CD8-positive, alpha-beta memory T cell (primary cell): ENCODE measurements at places on chromosomes 16 and 17. TPM values are rescaled to one million over a fixed set of nuclear protein-coding genes. Genes with fewer than 3 reads are reported as not detected.

GRCh38 chr17:65514082-65514481, 47.4 kb downstream of the AXIN2 start:
- H3K4me1 ChIP-seq, result no peaks in the 10 kb centered on the region
- H3K27ac ChIP-seq, result no peak overlapping the region
- no peaks in the 10 kb centered on the region for H3K36me3 ChIP-seq
- H3K4me3 ChIP-seq, result no peak overlapping the region
- H3K27me3 ChIP-seq, result no peaks in the 10 kb centered on the region

DNA sequence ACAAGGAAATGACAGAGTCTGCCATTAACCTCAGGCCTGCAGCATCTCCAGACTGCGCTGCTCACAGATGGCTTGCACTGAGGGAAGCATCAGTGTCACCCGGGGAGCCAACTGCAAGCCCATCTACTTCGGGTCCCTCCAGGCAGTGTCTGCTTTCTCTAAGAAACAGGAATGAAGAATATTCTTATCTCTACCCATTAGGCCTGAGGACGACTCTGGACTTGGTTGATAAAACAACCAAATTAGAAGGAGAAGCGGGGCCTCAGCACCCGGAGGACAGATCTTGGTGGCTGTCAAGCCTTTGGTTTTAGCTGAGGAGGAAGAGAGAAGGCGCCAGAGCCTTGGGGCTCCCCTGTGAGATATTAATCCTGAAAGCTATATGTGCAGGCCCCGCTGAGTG, 19.5 kb upstream of the MGAT5B start:
- H3K4me3 ChIP-seq, result no peak overlapping the region
- no peak for DNase-seq
- H3K27ac ChIP-seq, result no peak overlapping the region
- H3K27me3 ChIP-seq, result peaks cover 9% of the 10 kb centered on the region
- H3K4me1 ChIP-seq, result no peaks in the 10 kb centered on the region
- H3K36me3 ChIP-seq, result no peaks in the 10 kb centered on the region

DNA sequence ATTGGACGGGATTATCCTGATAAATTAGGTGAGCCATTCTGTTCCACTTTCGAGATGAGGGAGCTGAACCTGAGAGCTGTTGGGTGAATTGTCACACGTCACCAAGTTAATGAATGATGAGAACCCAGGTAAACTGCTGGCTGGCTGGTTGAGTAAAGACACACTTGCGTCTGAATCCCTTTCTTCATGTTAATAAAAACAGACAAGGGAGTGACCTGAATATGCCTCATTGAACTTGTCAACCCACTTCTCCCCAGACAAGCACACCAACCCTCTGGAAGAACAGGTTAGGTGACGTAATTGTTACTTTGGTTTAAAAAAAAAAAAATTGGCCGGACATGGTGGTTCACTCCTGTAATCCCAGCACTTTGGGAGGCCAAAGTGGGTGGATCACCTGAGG, 400.9 kb upstream of the CDH5 start:
- H3K4me3 ChIP-seq, result no peak overlapping the region
- no peaks in the 10 kb centered on the region for H3K27me3 ChIP-seq
- DNase-seq, result no peak
- no peaks in the 10 kb centered on the region for H3K36me3 ChIP-seq

GRCh38 chr17:83203073-83203471, 123.7 kb downstream of the METRNL start:
- H3K4me3 ChIP-seq, result no peak overlapping the region
- peaks cover 37% of the 10 kb centered on the region for H3K4me1 ChIP-seq
- no peak for DNase-seq
- H3K36me3 ChIP-seq, result no peaks in the 10 kb centered on the region
- no peaks in the 10 kb centered on the region for H3K27me3 ChIP-seq

- no peak overlapping the region for H3K4me3 ChIP-seq
- H3K36me3 ChIP-seq, result no peaks in the 10 kb centered on the region
- no peaks in the 10 kb centered on the region for H3K4me1 ChIP-seq
Observed at GRCh38 chr16:84879569-84880487, 60.0 kb downstream of the CRISPLD2 start.

DNA sequence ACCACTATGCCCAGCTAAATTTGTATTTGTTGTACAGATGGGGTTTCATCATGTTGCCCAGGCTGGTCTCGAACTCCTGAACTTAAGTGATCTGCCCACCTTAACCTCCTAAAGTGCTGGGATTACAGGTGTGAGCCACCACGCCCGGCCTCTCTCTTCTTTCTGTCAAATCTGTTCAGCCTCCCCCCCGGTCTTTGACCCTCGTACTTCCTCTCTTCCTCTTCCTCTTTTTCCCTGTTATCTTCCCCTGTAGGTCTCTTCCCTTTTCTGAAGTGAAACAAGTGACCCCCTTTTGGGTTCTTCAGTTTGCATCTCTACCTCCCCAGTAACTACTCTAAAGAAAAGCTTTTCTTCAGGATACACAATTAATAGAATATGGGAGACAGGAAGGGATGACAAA, 31.7 kb upstream of the DHX40 start:
- no peak for DNase-seq
- H3K27me3 ChIP-seq, result no peaks in the 10 kb centered on the region
- no peaks in the 10 kb centered on the region for H3K36me3 ChIP-seq
- no peaks in the 10 kb centered on the region for H3K4me1 ChIP-seq
- H3K4me3 ChIP-seq, result no peak overlapping the region

DNA sequence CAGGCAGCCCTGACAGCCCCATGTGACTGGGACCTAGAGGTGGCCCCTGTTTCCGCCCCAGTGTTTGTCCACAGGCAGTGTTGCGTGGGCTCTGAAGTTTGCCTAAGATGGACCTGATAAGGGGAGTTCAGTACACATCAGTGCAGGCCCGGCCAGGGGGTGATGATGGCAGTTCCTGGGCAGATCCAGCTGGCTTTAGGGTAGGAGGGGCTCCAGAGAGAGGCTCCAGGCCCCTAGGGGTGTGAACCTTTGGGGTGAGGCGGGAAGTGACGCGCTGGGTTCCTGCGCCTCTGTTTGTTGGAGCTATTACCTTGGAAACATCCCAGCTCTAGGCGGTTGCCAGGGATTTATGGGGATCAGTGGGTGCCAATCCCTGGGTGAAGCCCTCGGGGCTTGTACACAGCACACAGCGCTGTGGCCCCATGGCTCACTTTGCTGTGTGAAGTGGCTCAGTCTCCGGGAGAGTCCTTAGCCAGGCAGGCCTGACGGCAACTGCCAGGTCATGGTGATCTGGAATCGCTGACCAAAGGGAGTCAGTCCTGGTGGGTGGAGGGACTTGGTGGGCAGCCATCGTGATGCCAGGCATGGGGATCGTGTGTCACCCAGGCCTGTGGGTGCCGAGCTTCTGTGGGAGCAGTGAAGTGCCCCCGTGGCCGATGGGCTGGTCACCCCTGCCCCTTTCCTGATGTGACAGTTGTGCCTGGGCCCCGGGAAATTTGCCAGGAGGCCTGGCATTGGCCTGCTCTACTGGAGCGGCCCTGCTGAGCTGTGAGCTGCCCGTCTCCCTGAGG, 146.1 kb downstream of the SEC14L1 start:
- H3K27me3 ChIP-seq, result peaks cover 8% of the 10 kb centered on the region
- no peak overlapping the region for H3K4me3 ChIP-seq
- no peak overlapping the region for H3K27ac ChIP-seq

GRCh38 chr16:17154981-17155380, 315.8 kb downstream of the XYLT1 start:
- DNase-seq, result no peak
- H3K27ac ChIP-seq, result no peak overlapping the region
- no peaks in the 10 kb centered on the region for H3K36me3 ChIP-seq
- no peak overlapping the region for H3K4me3 ChIP-seq
- H3K4me1 ChIP-seq, result no peaks in the 10 kb centered on the region
- no peaks in the 10 kb centered on the region for H3K27me3 ChIP-seq

DNA sequence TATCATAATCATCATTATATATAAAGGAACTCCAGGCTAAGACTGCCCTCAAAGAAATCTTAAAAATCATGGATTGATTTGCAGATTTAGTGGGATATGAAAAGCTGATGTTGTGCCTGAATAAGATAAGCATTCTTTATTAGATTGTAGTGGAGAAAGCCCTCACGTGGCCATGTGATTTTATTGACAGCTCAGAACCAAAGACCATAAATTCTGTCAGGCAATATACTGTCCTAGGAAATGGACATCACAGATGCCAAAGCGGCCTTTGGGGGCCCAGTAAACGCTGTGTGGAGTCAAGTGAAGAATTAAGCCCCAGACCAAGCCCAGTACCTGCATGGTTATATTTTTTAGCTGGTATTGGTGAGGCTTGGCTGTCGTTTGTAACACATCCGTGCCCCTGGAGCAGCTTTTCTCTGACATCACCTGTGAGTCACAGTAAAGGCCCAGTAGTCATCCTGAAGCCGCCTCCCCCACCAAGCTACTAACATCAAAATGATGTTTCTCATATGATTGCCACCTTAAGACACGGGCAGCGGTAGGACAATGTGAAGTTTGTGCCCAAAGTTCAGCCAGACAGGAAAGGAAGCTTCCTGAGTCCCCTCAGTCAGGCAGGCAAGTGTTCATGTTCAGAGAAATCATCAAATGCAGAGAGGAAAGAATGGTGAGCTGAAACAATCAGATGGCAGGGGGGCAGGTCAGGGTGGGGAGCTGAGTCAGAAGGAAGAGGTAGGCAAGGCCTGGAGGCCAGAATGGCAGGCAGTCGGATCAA, 209.4 kb downstream of the IRX3 start:
- no peak overlapping the region for H3K27ac ChIP-seq
- no peaks in the 10 kb centered on the region for H3K4me1 ChIP-seq
- no peaks in the 10 kb centered on the region for H3K36me3 ChIP-seq
- no peak overlapping the region for H3K4me3 ChIP-seq

GRCh38 chr17:78430892-78431691, 52.6 kb downstream of the PGS1 start:
- H3K27me3 ChIP-seq, result no peaks in the 10 kb centered on the region
- H3K4me3 ChIP-seq, result no peak overlapping the region
- peaks cover 10% of the 10 kb centered on the region for H3K36me3 ChIP-seq
- no peaks in the 10 kb centered on the region for H3K4me1 ChIP-seq
- H3K27ac ChIP-seq, result no peak overlapping the region
- DNase-seq, result no peak

- H3K27me3 ChIP-seq, result no peaks in the 10 kb centered on the region
- no peak overlapping the region for H3K4me3 ChIP-seq
Observed at GRCh38 chr16:48596326-48596725, 13.7 kb downstream of the N4BP1 start.

GRCh38 chr16:85555719-85556455, 57.2 kb upstream of the GSE1 start:
- no peak for DNase-seq
- peaks cover 14% of the 10 kb centered on the region for H3K4me1 ChIP-seq
- no peaks in the 10 kb centered on the region for H3K36me3 ChIP-seq
- H3K27me3 ChIP-seq, result no peaks in the 10 kb centered on the region

- H3K27me3 ChIP-seq, result no peaks in the 10 kb centered on the region
- H3K4me3 ChIP-seq, result no peak overlapping the region
- no peaks in the 10 kb centered on the region for H3K36me3 ChIP-seq
- H3K27ac ChIP-seq, result no peak overlapping the region
Observed at GRCh38 chr16:68113059-68113761, 28.0 kb downstream of the NFATC3 start.

DNA sequence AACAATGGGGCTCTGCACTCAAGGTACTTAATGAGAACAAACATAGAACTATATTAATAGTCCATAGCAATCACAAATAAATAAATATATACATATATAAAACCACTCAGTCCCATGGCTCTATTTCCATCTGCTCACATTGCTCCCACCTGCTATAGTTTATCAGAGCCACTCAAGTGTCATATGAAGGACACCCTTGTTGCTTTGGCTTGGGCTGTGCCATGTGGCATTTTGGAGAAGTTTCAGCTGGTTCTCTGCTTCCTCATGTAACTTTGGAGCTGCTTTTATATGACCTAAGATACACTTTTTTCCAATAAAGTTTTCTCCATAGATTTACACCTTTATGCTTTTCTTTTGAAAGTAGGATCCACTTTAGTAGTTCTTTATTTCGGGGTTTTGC, 126.4 kb downstream of the KCNJ2 start:
- no peaks in the 10 kb centered on the region for H3K4me1 ChIP-seq
- no peak for DNase-seq
- no peaks in the 10 kb centered on the region for H3K36me3 ChIP-seq
- no peak overlapping the region for H3K4me3 ChIP-seq
- H3K27ac ChIP-seq, result no peak overlapping the region
- H3K27me3 ChIP-seq, result no peaks in the 10 kb centered on the region

DNA sequence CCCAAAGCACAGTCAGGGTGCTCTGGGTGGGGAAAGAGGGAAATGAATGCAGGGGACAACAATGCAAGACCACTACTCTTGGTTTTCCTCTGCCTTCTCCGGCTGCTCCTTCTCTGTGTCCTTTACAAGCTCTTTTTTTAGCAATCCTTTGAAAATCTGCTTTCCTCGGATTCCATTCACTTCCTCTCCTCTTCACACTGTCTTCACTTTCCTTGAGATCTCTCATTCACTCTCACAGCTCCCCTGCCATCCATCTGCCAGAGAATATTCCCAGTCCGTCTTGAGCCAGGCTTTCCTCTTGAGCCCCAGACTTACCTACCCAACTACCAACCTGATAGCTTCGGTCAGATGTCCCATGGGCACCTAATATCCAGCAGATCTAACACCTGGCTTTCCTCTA, 11.0 kb upstream of the SPOP start:
- no peak overlapping the region for H3K27ac ChIP-seq
- DNase-seq, result no peak
- H3K27me3 ChIP-seq, result no peaks in the 10 kb centered on the region
- peaks cover 34% of the 10 kb centered on the region for H3K4me1 ChIP-seq

DNA sequence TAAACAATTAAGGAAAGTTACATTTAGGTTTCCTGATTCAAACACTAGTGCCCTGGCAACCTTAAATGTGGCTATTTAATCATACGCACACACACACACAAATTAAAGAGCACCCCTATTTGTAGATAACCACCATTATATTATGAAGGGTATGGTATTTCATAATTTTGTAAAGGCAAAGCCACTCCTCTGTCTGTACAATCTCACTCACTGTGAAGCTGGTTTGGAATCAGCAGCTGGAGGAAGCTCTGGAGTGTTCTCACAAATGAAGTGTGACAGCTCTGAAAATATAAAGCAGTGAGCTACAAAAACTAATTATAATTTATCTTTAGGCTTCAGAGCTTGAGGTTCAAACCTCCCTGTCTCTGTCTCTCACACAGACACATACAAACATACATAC, 57.9 kb upstream of the KCNJ16 start:
- H3K4me3 ChIP-seq, result no peak overlapping the region
- H3K36me3 ChIP-seq, result no peaks in the 10 kb centered on the region
- DNase-seq, result no peak
- no peaks in the 10 kb centered on the region for H3K27me3 ChIP-seq
- no peaks in the 10 kb centered on the region for H3K4me1 ChIP-seq

GRCh38 chr17:81265576-81265975, 26.5 kb downstream of the NDUFAF8 start:
- DNase-seq, result no peak
- H3K4me1 ChIP-seq, result no peaks in the 10 kb centered on the region
- H3K4me3 ChIP-seq, result no peak overlapping the region
- no peaks in the 10 kb centered on the region for H3K36me3 ChIP-seq

- no peak overlapping the region for H3K27ac ChIP-seq
- H3K4me1 ChIP-seq, result no peaks in the 10 kb centered on the region
- no peak for DNase-seq
- no peaks in the 10 kb centered on the region for H3K27me3 ChIP-seq
- no peaks in the 10 kb centered on the region for H3K36me3 ChIP-seq
Observed at GRCh38 chr16:83233153-83233552, 574.6 kb upstream of the HSBP1 start.

GRCh38 chr16:85750827-85751697, at the start of gene C16orf74:
Gene C16orf74 (minus strand): TSS chr16:85751096. CDS start chr16:85735217, 15,879 bp downstream.
- H3K36me3 ChIP-seq, result no peaks in the 10 kb centered on the region
- H3K27me3 ChIP-seq, result peaks cover 25% of the 10 kb centered on the region
- no peaks in the 10 kb centered on the region for H3K4me1 ChIP-seq
- H3K27ac ChIP-seq, result no peak within 1 kb of the TSS

Gene PDILT
- not detected for total RNA-seq

Gene KRTAP9-6
- not detected for total RNA-seq

Gene CCL8
- total RNA-seq, result not detected

Gene KRT15
- not detected for total RNA-seq
